Colonic mucosa (tissue), 4 donors: ENCODE measurements at places on chromosomes 1 and 21. TPM values are rescaled to one million over a fixed set of nuclear protein-coding genes. Genes with fewer than 3 reads are reported as not detected.

PCSK9 gene
- 61.2 TPM for total RNA-seq

RABGAP1L gene
- total RNA-seq: 50.3 TPM

DNA sequence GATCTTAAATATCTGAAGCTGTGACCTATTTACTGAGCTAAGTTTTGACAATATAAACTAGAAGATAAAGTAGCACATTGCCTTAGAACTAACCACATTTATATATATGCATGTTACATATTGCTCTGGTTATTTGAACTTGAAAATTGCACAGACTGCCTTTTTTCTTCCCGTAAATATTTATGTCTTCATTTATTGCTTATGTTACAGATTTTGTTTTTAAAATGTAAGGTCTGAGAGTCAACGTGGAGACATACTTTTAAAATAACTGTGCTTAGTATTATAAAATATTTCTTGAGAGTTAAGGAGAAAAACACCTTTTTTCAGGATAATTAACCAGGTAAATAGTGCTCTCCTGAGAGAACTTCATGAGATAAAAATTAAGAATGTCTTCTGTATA is 3.1 kb downstream of the RPS6KC1 start:
- DNase-seq: no peak

DNA sequence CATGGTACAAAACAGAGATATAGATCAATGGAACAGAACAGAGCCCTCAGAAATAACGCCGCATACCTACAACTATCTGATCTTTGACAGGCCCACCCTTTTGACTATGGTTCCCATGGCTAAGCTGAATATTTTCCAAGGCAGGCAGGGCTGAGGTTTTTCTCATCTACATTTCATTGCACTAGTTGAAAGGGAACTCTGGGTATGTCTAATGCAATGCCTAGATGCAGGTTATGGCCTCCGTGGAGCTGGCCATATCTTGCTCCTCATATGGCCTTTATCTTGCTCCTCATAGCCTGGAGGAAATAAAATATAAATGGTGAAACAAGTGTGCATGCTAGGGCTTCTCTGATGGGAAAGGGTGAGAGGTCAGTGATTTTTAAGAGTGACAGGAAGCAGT is 10.6 kb downstream of the SPRR5 start:
- DNase-seq: no peak

NTNG1 gene
- total RNA-seq: 0.30 TPM

- DNase-seq: no peak
Observed at GRCh38 chr1:100769323-100769722, 49.8 kb downstream of the VCAM1 start.
